ENCODE measurements at places on chromosomes 12 and 14. TPM values are rescaled to one million over a fixed set of nuclear protein-coding genes. Genes with fewer than 3 reads are reported as not detected.
A peak's percentile ranks its signal among the peaks of the same experiment; 100 is the strongest.

- no peaks in the 10 kb centered on the region for H3K36me3 ChIP-seq
- no peaks in the 10 kb centered on the region for H3K27me3 ChIP-seq
- no peak for DNase-seq
- no peak overlapping the region for H3K4me3 ChIP-seq
Observed at GRCh38 chr14:37447883-37448391, 147.1 kb downstream of the FOXA1 start.

- no peak for DNase-seq
- H3K27me3 ChIP-seq = no peaks in the 10 kb centered on the region
- H3K4me3 ChIP-seq = no peak overlapping the region
- H3K27ac ChIP-seq = no peak overlapping the region
- no peaks in the 10 kb centered on the region for H3K36me3 ChIP-seq
- H3K4me1 ChIP-seq = peaks cover 2% of the 10 kb centered on the region
Observed at GRCh38 chr12:1044696-1045095, 53.7 kb downstream of the ERC1 start.

DNA sequence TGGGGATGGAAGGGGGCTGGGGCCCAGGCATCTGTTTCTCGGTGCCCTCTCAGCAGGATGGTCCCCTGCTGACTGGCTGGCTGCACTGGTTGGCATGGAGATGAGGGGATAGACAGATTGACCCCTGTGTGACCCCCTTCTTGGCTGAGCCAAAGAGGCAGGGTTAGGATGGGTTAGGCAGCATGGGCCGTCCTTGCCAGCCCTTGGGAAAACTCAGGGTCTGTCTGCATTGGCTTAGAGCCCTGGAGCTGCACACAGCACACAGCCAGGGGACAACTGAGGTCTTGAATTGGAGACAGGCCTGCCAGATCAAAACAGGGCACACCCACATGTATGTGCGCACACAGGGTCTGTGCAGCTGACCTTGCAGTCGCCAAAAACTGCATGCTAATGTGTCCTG is 11.2 kb upstream of the LRP1-AS start:
- no peak for DNase-seq
- H3K27me3 ChIP-seq = no peaks in the 10 kb centered on the region
- peaks cover 12% of the 10 kb centered on the region for H3K4me1 ChIP-seq
- no peak overlapping the region for H3K4me3 ChIP-seq

RPGRIP1 gene
- polyA plus RNA-seq = 0.30 TPM

DNA sequence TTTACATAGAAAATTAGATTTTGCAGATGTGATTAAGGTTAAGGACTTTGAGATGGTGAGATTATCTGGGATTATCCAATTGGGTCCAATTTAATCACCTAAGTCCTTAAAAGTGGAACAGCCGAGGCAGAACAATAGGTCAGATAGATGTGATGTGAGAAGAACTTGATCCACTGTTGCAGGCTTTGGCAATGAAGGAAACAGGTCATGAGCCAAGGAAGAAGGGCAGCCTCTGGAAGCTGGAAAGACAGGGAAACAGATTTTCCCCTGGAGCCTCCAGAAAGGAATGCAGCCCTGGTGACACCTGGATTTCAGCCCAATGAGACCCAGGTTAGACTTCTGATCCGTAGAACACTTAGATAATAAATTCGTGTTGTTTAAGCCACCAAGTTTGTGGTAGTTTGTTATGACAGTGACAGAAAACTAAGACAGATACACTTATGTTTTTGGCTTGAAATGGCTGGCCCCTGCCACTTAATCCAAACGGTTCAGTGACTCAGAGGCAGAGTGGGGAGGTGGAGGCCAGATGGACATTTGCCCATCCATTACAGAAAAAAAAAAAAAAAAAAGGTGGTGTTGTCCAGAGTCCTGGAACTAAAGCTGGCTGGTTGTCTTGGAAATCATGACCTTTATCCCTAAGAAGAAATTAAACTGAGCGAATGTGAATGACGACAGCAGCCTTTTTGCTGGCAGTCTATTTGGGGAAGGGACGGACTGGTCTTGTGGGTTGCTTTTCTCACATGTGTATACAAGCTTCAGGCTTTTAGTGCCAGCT is 181.9 kb upstream of the NRXN3 start:
- H3K27ac ChIP-seq = no peak overlapping the region
- DNase-seq = no peak
- H3K36me3 ChIP-seq = no peaks in the 10 kb centered on the region

DNA sequence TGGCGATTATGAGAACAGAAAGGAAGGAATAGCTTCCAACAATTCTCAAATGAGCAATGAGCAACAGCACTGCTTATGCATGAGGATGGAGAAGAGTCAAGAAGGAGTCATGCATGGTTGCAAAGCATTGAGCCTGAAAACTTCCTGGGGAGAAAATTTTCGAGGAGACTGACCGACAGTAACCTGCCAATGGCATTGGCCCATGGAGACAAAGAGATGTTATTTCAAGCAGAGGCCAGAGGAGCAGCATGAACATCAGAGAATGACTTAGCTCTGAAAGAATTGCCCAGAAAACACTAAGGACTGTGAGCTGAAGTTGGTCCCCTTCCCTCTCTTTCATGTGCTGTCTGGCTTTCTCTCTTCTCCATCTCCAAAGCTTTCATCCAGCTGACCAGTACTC is 343.4 kb downstream of the ADAMTS20 start:
- H3K4me1 ChIP-seq = no peaks in the 10 kb centered on the region
- no peak overlapping the region for H3K27ac ChIP-seq
- no peak overlapping the region for H3K4me3 ChIP-seq
- no peaks in the 10 kb centered on the region for H3K36me3 ChIP-seq
- H3K27me3 ChIP-seq = no peaks in the 10 kb centered on the region

DNA sequence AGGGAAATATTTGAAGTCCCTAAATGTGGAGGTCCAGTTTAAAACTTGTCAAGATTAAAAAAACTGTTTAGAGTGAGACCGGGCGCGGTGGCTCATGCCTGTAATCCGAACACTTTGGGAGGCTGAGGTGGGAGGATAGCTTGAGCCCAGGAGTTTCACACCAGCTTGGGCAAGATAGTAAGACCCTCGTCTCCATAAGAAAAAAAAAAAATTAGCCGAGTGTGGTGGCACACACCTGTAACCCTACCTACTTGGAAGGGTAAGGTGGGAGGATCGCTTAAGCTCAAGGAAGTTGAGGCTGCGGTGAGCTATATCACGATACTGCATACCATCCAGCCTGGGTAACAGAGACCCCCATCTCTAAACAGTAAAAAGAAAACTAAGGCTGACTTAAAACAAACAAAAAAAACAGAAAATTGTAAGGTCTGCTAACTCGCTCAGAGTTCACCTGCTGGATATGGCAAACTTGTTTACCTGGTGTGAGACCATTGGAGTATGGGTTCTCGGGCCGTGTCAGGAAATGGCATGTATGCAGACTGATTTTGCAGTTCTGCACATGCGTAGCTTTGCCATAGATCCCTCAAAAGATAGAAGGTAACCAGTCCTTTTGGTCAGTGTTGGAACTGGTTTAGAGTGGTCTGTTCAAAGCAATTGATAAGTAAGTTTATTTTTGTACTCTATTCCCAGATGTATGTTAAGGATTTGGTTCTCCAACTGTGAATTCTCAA is 2.1 kb downstream of the RNF10 start:
- peak; percentile 18 for DNase-seq
- peaks cover 26% of the 10 kb centered on the region for H3K4me1 ChIP-seq
- peak overlapping the region; percentile 96 for H3K4me3 ChIP-seq
- no peak overlapping the region for H3K27ac ChIP-seq
- H3K36me3 ChIP-seq = peaks cover 39% of the 10 kb centered on the region

GRCh38 chr14:90056826-90057225 is 5.0 kb upstream of the KCNK13 start:
- H3K4me1 ChIP-seq = peaks cover 7% of the 10 kb centered on the region
- DNase-seq = no peak
- peaks cover 44% of the 10 kb centered on the region for H3K27me3 ChIP-seq
- H3K27ac ChIP-seq = no peak overlapping the region

GRCh38 chr12:114480337-114481199 is 74.6 kb upstream of the TBX5 start:
- H3K4me3 ChIP-seq = no peak overlapping the region
- no peak for DNase-seq
- no peaks in the 10 kb centered on the region for H3K36me3 ChIP-seq
- no peak overlapping the region for H3K27ac ChIP-seq
- H3K4me1 ChIP-seq = no peaks in the 10 kb centered on the region

- H3K4me1 ChIP-seq = no peaks in the 10 kb centered on the region
- no peaks in the 10 kb centered on the region for H3K36me3 ChIP-seq
- no peak for DNase-seq
- no peak overlapping the region for H3K4me3 ChIP-seq
Observed at GRCh38 chr14:39488600-39488999, 56.4 kb upstream of the FBXO33 start.

DNA sequence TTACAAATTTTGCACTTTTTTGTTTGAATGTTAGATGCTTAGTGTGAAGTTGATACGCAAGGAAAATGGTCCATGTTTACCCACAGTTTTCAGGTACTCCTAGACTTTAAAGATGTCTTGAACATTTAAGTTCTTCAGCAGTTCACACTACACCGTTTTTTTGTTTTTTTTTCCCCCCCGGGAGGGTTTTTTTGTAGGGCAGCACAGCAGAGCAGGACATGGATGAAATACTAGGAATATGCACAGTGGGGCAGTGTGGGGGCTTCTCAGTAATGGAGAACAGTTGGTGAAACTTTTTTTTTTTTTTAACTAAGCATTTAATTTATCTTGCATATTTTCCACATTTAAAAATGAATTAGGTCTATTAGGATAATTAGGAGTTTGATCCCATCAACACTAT is 4.9 kb downstream of the RAN start:
- no peak overlapping the region for H3K27ac ChIP-seq
- no peak overlapping the region for H3K4me3 ChIP-seq
- no peak for DNase-seq
- H3K36me3 ChIP-seq = peaks cover 20% of the 10 kb centered on the region

DNA sequence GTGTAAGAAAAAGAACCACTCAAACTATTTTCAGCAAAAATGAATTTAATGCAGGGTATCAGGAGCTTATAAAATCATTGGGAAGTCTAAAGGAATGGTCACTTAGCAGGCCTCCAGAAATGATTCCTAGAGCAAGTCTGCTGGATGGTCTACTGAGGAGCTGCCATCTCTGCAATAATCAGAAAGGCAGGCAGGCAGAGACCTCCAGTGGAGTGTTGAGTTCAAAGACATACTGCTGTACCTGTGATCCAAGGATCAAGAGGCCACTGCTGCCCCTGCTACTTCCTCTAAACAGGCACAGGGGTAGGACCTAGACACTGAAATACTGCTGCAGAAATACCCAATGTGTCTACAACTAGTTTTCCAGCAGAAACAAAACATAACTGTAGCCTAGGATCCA is 14.5 kb upstream of the KICS2 start:
- H3K4me3 ChIP-seq = no peak overlapping the region
- no peaks in the 10 kb centered on the region for H3K4me1 ChIP-seq
- H3K27me3 ChIP-seq = no peaks in the 10 kb centered on the region
- H3K27ac ChIP-seq = no peak overlapping the region
- DNase-seq = no peak

FAM90A1 gene
- 0.37 TPM for polyA plus RNA-seq

DNA sequence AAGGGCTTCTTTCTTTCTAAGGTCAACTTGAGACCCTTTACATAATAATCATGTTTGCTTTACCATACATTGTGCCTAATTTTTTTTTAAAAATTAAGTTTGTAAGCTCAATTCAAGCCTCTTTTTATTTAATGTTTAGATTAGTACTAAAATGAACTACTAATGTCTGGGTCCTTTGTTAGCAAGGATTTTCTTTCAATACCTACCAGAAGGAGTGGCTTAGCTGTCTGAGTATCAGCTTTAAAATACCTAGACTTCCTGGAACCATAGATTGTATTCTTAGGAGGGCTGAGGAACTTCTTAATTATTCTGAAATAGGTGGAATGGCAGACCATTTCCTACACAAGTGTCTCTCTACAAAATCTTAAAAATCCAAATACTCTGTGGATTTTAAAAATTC is 122.1 kb downstream of the HMGA2 start:
- no peaks in the 10 kb centered on the region for H3K4me1 ChIP-seq
- no peak for DNase-seq
- H3K27me3 ChIP-seq = no peaks in the 10 kb centered on the region
- H3K27ac ChIP-seq = no peak overlapping the region
- no peak overlapping the region for H3K4me3 ChIP-seq

- H3K27me3 ChIP-seq = no peaks in the 10 kb centered on the region
- peaks cover 10% of the 10 kb centered on the region for H3K36me3 ChIP-seq
- peak; percentile 18 for DNase-seq
Observed at GRCh38 chr12:121465921-121466793, 66.2 kb downstream of the RNF34 start.

ANKRD33 gene
- polyA plus RNA-seq = 0.02 TPM

EML5 gene
- 0.57 TPM for polyA plus RNA-seq

GRCh38 chr12:63777340-63777739 is 2.4 kb upstream of the RXYLT1 start:
- H3K27ac ChIP-seq = no peak overlapping the region
- H3K4me1 ChIP-seq = peaks cover 3% of the 10 kb centered on the region
- H3K27me3 ChIP-seq = no peaks in the 10 kb centered on the region
- no peak for DNase-seq
- peaks cover 2% of the 10 kb centered on the region for H3K36me3 ChIP-seq

GRCh38 chr14:33408291-33408690 is 469.6 kb downstream of the NPAS3 start:
- H3K27me3 ChIP-seq = no peaks in the 10 kb centered on the region
- H3K36me3 ChIP-seq = no peaks in the 10 kb centered on the region
- H3K4me3 ChIP-seq = no peak overlapping the region

GRCh38 chr12:89210277-89210676 is 142.0 kb downstream of the DUSP6 start:
- H3K4me3 ChIP-seq = no peak overlapping the region
- no peak overlapping the region for H3K27ac ChIP-seq
- H3K27me3 ChIP-seq = no peaks in the 10 kb centered on the region
- no peak for DNase-seq
- H3K4me1 ChIP-seq = no peaks in the 10 kb centered on the region

DNA sequence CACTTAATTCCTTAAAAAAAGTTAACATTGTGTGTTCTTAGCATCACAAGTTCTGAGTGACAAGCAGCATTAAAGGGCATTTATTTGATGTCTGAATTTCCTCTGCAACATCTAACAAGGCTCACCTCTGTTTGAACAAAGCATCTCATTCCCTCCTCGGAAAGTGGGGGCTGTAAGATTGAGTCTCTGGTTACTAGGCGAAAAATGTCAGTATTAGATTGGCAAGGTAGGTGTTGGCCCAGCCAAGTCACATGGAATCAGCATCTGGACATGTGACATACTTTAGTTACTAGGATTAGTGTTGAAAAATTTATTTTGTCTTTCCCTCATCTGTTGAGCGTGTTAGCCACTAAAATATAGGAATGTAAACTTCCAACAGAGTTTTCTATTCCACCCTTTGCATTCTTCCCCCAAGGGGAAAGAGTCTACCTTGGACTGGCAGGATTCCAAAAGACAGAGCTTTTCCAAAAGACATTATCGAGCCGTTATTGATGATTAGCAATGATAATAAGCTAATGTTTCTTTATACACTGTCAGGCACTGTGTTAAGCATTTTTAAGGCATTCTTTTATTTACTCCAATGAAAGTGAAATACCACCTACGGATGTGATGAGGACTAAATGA is 194.9 kb upstream of the BTG1 start:
- no peak overlapping the region for H3K4me3 ChIP-seq
- H3K27ac ChIP-seq = peak overlapping the region; percentile 60
- no peaks in the 10 kb centered on the region for H3K4me1 ChIP-seq
- DNase-seq = no peak
- H3K36me3 ChIP-seq = no peaks in the 10 kb centered on the region
- no peaks in the 10 kb centered on the region for H3K27me3 ChIP-seq
